A549 treated with Mapracorat at 1 μM for 4 hours (cell line): ENCODE measurements at places on chromosomes 13 and 19. TPM values are rescaled to one million over a fixed set of nuclear protein-coding genes. Genes with fewer than 3 reads are reported as not detected.

The ZNF20 gene
- not detected in 5 replicates for total RNA-seq

The THOP1 gene
- total RNA-seq, result 75.7 to 107 TPM (median 98.4 TPM) in 5 replicates

The ZNF846 gene
- 0.72 to 1.2 TPM (median 1.1 TPM) in 5 replicates for total RNA-seq

The SIAH3 gene
- total RNA-seq, result 0.01 TPM in 1 of 5 replicates, not detected in the others

The ZNF98 gene
- total RNA-seq, result not detected in 5 replicates

The PCSK4 gene
- total RNA-seq, result 0.52 to 1.2 TPM (median 1.0 TPM) in 5 replicates

The ZNF91 gene
- 0.07 to 0.30 TPM (median 0.18 TPM) in 5 replicates for total RNA-seq

The ZNF616 gene
- total RNA-seq, result 0.55 to 1.1 TPM (median 0.66 TPM) in 5 replicates

The ALG5 gene
- total RNA-seq, result 36.0 to 44.3 TPM (median 38.0 TPM) in 5 replicates

The HPN gene
- 0.09 to 0.37 TPM (median 0.10 TPM) in 3 of 5 replicates, not detected in the others for total RNA-seq

The PLIN4 gene
- 0.08 to 0.22 TPM (median 0.13 TPM) in 5 replicates for total RNA-seq

The KLK7 gene
- total RNA-seq, result not detected in 5 replicates

The GRIK5 gene
- total RNA-seq, result 0.33 to 0.53 TPM (median 0.43 TPM) in 5 replicates

The MYO1F gene
- 0.16 to 0.48 TPM (median 0.24 TPM) in 5 replicates for total RNA-seq

The WDR88 gene
- 0.31 TPM in 1 of 5 replicates, not detected in the others for total RNA-seq

The RNF113B gene
- not detected in 5 replicates for total RNA-seq

The APLP1 gene
- 73.4 to 99.4 TPM (median 94.1 TPM) in 5 replicates for total RNA-seq

The ATP1A3 gene
- total RNA-seq, result 3.4 to 4.8 TPM (median 4.1 TPM) in 5 replicates

The KIR2DL3 gene
- total RNA-seq, result not detected in 5 replicates

The FOXO1 gene
- total RNA-seq, result 6.5 to 8.9 TPM (median 8.4 TPM) in 5 replicates

The GARIN5A gene
- total RNA-seq, result 1.5 to 2.5 TPM (median 2.1 TPM) in 5 replicates

The TTC9B gene
- 0.21 to 0.47 TPM (median 0.34 TPM) in 4 of 5 replicates, not detected in the other for total RNA-seq

The MPV17L2 gene
- 8.3 to 12.8 TPM (median 11.2 TPM) in 5 replicates for total RNA-seq

The FAM216B gene
- total RNA-seq, result not detected in 5 replicates

The BCL2L12 gene
- 53.4 to 73.8 TPM (median 70.9 TPM) in 5 replicates for total RNA-seq

The TMEM59L gene
- 4.8 to 7.3 TPM (median 6.5 TPM) in 5 replicates for total RNA-seq

The LAIR1 gene
- total RNA-seq, result not detected in 5 replicates

The UCHL3 gene
- total RNA-seq, result 47.8 to 52.0 TPM (median 48.8 TPM) in 5 replicates

The LRRC25 gene
- 0.06 TPM in 1 of 5 replicates, not detected in the others for total RNA-seq

The CTXN1 gene
- total RNA-seq, result 8.9 to 22.8 TPM (median 20.7 TPM) in 5 replicates

The IL12RB1 gene
- total RNA-seq, result not detected in 5 replicates

The CEACAM20 gene
- total RNA-seq, result not detected in 5 replicates

The SIRT6 gene
- 27.3 to 40.0 TPM (median 35.1 TPM) in 5 replicates for total RNA-seq

The KIR3DL2 gene
- not detected in 5 replicates for total RNA-seq

The LCP1 gene
- 0.16 to 0.23 TPM (median 0.19 TPM) in 5 replicates for total RNA-seq

The SELENOV gene
- not detected in 5 replicates for total RNA-seq

The LGI4 gene
- total RNA-seq, result 0.08 to 0.30 TPM (median 0.17 TPM) in 5 replicates

The SOX1 gene
- total RNA-seq, result not detected in 5 replicates

The CYP2B6 gene
- not detected in 5 replicates for total RNA-seq

The WDR62 gene
- total RNA-seq, result 19.3 to 30.3 TPM (median 26.1 TPM) in 5 replicates

The CEACAM19 gene
- 7.1 to 12.3 TPM (median 9.3 TPM) in 5 replicates for total RNA-seq

The LRRC4B gene
- 0.28 to 0.51 TPM (median 0.50 TPM) in 5 replicates for total RNA-seq

The PPP1R37 gene
- 24.6 to 41.0 TPM (median 38.8 TPM) in 5 replicates for total RNA-seq

The MEF2B gene
- total RNA-seq, result 0.18 to 1.4 TPM (median 0.52 TPM) in 5 replicates

The TUBB4A gene
- total RNA-seq, result 6.0 to 7.6 TPM (median 6.5 TPM) in 5 replicates

The KIR2DL1 gene
- total RNA-seq, result not detected in 5 replicates

The KLK11 gene
- total RNA-seq, result not detected in 5 replicates

The OR4F17 gene
- not detected in 5 replicates for total RNA-seq
